GM13976 (cell line): ENCODE measurements at places on chromosomes 7 and 10.
A peak's percentile ranks its signal among the peaks of the same experiment; 100 is the strongest.

DNA sequence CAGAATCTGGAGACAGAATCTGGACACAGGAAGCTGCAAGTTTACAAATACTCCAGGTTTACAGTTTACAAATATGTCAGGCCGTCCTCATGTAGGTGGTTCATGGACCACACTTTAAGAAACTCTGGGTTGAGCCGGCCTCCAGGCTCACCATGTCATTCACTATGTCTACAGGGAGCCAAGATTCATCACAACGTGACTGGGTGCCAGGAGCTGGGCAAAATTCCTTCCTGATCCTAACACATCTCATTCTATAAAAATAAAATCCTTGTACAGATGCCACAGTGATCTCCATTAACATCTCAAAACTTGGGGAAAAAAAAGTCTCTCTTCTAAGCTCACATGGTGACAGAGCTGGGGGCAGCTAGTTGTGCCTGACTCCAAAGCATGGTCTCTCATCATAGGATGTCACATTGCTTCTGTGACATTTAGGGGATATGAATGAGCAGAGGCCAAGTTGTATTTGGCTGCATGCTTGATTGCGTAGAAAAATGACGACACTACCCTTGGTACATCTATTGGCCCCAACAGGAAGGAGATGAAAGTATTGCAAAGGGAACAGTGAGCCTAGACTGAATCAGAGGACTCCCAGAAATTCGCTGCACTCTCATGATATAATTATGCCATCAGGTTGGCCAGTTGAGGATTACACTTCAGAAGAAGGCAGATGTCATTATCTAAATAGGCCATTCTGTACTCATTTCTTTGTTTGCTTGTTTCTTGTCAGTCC is 35.9 kb downstream of the MTURN start:
- DNase-seq: no peak

- no peak for DNase-seq
Observed at GRCh38 chr10:36345807-36346206, 703.7 kb upstream of the FZD8 start.

- DNase-seq: no peak
Observed at GRCh38 chr10:31116226-31116625, 84.6 kb upstream of the ZNF438 start.

- DNase-seq: peak; percentile 64
Observed at GRCh38 chr7:77266291-77266794, 66.7 kb upstream of the FGL2 start.

DNA sequence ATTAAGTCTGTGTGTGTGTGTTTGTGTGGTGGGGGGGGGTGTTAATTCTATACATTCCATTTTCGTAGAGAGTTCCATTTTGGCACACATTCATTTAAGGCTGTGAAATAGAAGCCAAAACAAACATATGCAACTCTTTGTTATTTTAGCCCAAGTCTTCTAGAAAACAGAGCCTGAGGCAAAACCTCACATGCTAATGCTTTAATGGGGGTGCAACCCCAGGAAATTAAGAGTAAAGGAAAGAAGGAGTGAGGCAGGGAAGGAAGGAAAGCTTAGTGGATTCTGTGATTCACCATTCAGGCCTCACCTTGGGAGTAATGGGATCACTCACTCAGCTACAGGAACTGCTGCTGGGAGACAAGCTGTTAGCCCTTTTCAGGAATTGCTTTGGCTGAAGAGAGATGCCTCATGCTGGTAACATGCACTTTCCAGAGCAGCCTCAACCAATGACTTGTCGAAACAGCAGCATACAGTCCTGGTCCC is 73.0 kb upstream of the CTTNBP2 start:
- DNase-seq: no peak

- no peak for DNase-seq
Observed at GRCh38 chr7:40879941-40880543, 745.2 kb downstream of the SUGCT start.

GRCh38 chr7:105934572-105935185 is 28.4 kb upstream of the CDHR3 start:
- no peak for DNase-seq

DNA sequence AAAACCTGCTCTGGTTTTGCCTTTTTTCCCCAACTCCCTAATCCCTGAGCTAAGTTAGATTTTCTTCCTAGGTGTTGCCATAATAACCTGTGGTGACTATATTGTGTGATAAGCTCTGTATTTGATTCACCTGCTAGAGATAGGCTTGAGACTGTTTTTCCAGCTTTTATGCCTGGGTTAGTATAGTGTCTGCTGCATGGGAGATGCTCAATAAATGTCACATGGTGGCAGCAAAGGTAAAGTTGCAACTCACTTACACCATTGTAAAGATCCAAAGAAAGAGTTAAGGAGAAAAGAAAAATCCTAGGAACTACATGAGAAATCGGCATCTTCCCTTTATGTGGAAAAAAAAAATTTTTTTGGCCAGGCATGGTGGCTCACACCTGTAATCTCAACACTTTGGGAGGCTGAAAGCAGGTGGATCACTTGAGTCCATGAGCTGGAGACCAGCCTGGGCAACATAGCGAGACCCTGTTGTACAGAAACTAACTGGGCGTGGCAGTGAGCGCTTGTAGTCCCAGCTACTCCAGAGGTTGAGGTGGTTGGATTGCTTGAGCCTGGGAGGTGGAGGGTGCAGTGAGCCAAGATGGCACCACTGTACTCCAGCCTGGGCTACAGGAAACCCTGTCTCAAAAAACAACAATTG is 3.7 kb downstream of the CCNJ start:
- no peak for DNase-seq

GRCh38 chr10:74500816-74501215 is 325.6 kb upstream of the KAT6B start:
- no peak for DNase-seq

- DNase-seq: no peak
Observed at GRCh38 chr10:89829887-89830269, 128.5 kb downstream of the KIF20B start.

- DNase-seq: no peak
Observed at GRCh38 chr10:108187408-108188012, 1023.0 kb upstream of the SORCS1 start.

DNA sequence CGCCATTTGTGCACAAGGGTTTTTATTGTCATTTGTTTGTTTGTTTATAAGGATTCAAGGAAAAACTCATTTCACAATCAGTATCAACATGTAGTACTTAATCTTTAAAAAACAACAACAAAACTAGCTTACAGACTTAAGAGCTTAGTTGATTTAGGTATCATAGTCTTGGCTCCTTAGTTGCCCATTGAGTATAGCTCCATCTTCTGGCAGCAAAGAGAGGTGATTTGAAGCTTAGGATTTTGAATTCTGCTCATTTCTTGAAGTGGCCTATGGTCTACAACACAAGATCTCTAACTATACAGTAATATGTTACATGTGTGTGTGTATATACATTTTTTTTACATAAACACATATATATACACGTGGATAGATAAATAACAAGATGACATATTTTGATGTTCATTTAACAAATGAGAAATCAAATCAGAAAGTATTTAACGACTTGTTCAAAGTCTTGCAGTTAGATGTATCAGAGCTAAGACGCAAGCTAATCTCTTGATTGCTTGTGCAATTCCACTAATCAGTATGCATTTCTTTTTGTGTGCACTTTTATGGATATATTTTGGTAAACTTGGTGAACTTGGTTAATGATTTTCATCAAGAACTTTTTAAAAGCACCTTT is 307.3 kb downstream of the CAMK1D start:
- peak; percentile 74 for DNase-seq

GRCh38 chr7:33903791-33904680 is 1.3 kb upstream of the BMPER start:
- peak; percentile 30 for DNase-seq

- DNase-seq: peak; percentile 65
Observed at GRCh38 chr7:138865843-138866242, 67.8 kb upstream of the ATP6V0A4 start.

DNA sequence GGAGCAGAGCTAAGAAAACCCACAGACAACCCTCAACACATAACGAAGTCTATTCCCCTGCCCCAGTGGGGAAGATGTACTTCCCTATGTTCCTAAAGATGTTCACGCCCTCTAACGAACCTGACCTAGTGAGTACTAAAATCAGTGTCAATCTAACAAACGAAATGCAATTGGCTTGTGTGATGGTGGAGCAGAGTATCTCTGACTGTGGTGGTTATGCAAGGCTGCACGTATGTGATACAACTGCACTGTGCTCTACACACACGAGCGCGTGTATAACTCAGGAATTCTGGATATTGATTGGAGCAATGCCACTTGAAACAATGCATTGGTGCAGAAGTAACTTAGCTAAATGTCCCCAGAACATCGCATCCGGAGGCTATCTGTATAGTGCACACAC is 1.3 kb downstream of the ANKRD16 start:
- no peak for DNase-seq
